ENCODE measurements at places on chromosomes 7 and 10.

GRCh38 chr10:11516431-11516746 lies 95.1 kb downstream of the USP6NL start:
- no peaks in the 10 kb centered on the region for H3K27me3 ChIP-seq
- peaks cover 3% of the 10 kb centered on the region for H3K36me3 ChIP-seq
- peaks cover 16% of the 10 kb centered on the region for H3K4me1 ChIP-seq
- H3K4me3 ChIP-seq: no peak overlapping the region
- DNase-seq: no peak

GRCh38 chr10:126350216-126350992 lies 37.9 kb downstream of the ADAM12 start:
- no peak overlapping the region for H3K27ac ChIP-seq
- H3K36me3 ChIP-seq: no peaks in the 10 kb centered on the region
- peaks cover 11% of the 10 kb centered on the region for H3K4me1 ChIP-seq
- no peak for DNase-seq
- H3K27me3 ChIP-seq: peaks cover 26% of the 10 kb centered on the region
- no peak overlapping the region for H3K4me3 ChIP-seq

GRCh38 chr7:70210936-70211310 lies 612.6 kb downstream of the AUTS2 start:
- peaks cover 13% of the 10 kb centered on the region for H3K4me1 ChIP-seq
- H3K27ac ChIP-seq: no peak overlapping the region
- H3K36me3 ChIP-seq: no peaks in the 10 kb centered on the region
- no peaks in the 10 kb centered on the region for H3K27me3 ChIP-seq

- H3K27me3 ChIP-seq: peaks cover 2% of the 10 kb centered on the region
- H3K27ac ChIP-seq: no peak overlapping the region
- peaks cover 16% of the 10 kb centered on the region for H3K4me1 ChIP-seq
- no peaks in the 10 kb centered on the region for H3K36me3 ChIP-seq
- no peak for DNase-seq
- H3K4me3 ChIP-seq: no peak overlapping the region
Observed at GRCh38 chr7:22373911-22374310, 17.0 kb upstream of the RAPGEF5 start.

GRCh38 chr10:16945593-16945992 lies 128.4 kb upstream of the RSU1 start:
- no peaks in the 10 kb centered on the region for H3K36me3 ChIP-seq
- H3K27ac ChIP-seq: peak overlapping the region; percentile 6
- no peaks in the 10 kb centered on the region for H3K27me3 ChIP-seq
- peaks cover 23% of the 10 kb centered on the region for H3K4me1 ChIP-seq
- no peak for DNase-seq

- no peak overlapping the region for H3K27ac ChIP-seq
- DNase-seq: no peak
- no peaks in the 10 kb centered on the region for H3K36me3 ChIP-seq
- H3K4me1 ChIP-seq: peaks cover 16% of the 10 kb centered on the region
Observed at GRCh38 chr10:36675458-36675880, 449.9 kb upstream of the ANKRD30A start.

Measured in mesothelial cell of epicardium (in vitro differentiated cells).